ENCODE measurements at places on chromosomes 13 and 19.

GRCh38 chr13:40983725-40984667, 35.1 kb downstream of the ELF1 start:
- no peak for DNase-seq

GRCh38 chr19:6730941-6731670, 6.3 kb downstream of the GPR108 start:
- no peak for DNase-seq

GRCh38 chr13:25347151-25347550, 24.6 kb upstream of the ATP8A2 start:
- no peak for DNase-seq

DNA sequence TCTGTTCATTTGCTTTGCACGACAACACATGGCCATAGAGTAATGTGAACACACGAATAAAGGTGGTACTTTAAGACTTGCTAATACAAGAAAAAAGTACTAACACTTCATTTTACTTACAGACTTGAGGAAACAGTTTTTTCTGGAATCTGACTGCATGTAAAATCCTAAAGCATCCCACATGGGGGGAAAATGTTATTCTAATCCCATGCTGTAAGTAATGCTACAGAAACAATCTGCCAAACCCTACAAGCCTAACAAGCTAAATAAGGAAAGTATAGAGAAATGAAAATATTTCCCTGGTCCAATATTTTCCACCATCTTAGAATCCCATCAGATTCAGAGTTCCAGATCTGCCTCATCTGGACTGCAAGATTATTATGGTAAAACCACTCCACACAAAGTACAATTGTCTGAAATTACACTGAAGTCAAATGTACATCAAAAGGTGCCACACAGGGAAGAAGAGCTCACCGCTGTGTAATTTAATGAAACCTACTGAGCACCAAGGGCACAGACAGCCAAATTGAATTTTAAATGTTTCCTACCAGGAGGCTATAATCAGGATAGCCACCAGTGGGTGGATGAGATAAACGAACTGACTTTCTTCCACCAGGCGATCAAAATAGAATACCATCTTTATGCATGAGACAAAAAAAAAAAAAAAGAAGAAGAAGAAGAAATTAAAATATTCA, 22.0 kb downstream of the LHFPL6 start:
- no peak for DNase-seq

DNA sequence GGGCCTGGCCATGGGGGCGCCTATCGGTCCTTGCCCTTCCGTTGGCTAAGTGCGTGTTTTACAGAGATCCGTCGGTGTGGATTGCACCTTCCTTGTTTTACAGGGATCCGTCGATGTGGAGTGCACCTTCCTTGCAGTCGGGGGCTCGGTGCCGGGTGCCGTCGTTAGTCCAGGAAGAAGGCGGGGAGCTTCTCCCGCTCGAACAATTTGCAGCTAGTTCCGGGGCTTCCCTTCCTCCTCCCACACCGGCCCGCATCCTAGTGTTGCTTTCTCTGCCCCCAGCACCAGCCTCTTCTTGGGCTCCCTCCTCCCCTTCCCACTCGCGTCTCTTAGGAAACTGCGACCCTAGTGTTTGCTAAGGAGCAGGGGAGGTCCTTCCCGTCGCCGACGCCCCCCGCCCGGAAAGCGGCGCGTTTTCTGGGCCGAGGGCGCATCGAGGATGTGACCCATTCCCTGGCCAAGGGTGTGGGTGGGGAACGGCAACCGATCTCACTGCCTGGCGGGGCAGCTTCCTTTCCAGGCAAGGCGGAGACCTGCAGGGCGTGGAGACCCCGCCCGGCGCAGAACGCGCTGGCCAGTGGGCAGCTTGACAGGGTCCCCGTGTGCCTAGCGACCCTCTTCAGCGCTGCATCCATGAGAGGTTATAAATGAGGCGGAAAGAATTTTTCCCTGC, 75.7 kb upstream of the ZNF91 start:
- DNase-seq, result no peak

GRCh38 chr13:107216046-107216755, 648.3 kb upstream of the ARGLU1 start:
- DNase-seq, result no peak

DNA sequence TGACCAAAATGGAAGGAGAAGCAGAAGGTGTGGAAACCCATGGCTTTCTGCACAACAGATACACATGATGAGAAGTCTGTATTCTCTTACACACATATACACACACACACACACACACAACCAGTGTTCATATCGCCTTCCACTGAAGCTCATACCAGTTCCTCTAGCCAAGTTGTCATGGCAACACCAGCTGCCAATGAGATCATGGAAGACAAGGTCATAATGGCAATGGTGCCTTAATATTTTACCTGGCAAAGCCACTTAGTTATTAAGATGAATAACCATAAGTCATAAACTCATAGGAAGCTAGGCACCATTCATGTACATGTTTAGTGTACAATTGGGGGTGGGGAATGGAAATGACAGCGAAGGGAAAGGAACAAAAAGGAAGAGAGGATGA, 2.6 kb upstream of the DHRS12 start:
- DNase-seq, result no peak

GRCh38 chr13:69108486-69108885, 999.1 kb upstream of the ATXN8OS start:
- DNase-seq, result no peak

GRCh38 chr19:52453324-52454094, at the start of gene ZNF578:
Gene ZNF578, plus strand, starts transcription at chr19:52453553. Its CDS starts 48,293 bp downstream, at chr19:52501846.
- DNase-seq, result peak; percentile 63

DNA sequence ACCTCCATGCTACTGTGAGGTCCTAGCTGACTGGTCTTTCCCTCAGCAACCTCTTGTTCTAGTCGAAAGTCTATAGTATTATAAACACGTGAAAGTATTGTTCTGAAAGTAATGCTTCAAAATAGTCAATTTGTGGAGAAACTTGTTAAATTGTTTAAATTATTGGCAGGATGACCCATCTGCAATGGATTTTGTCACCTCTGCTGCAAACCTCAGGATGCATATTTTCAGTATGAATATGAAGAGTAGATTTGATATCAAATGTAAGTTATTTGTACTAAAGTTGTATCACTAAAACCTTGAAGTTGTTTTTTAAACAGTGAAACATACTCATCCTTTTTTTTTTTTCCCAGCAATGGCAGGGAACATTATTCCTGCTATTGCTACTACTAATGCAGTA, 25.9 kb downstream of the UBA2 start:
- DNase-seq, result no peak

GRCh38 chr19:22945560-22945959, 57.4 kb downstream of the ZNF728 start:
- no peak for DNase-seq

GRCh38 chr19:18869023-18869618, 26.8 kb downstream of the CERS1 start:
- no peak for DNase-seq

DNA sequence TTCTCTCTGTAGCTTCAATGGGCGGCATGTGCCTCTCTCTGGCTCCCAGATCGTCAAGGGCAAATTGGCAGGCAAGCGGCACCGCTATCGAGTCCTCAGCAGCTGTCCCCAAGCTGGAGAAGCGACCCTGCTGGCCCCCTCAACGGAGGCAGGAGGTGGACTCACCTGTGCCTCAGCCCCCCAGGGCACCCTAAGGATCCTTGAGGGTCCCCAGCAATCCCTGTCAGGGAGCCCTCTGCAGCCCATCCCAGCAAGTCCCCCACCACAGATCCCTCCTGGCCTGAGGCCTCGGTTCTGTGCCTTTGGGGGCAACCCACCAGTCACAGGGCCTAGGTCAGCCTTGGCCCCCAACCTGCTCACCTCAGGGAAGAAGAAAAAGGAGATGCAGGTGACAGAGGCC, 1.7 kb downstream of the POLR1G start:
- no peak for DNase-seq

DNA sequence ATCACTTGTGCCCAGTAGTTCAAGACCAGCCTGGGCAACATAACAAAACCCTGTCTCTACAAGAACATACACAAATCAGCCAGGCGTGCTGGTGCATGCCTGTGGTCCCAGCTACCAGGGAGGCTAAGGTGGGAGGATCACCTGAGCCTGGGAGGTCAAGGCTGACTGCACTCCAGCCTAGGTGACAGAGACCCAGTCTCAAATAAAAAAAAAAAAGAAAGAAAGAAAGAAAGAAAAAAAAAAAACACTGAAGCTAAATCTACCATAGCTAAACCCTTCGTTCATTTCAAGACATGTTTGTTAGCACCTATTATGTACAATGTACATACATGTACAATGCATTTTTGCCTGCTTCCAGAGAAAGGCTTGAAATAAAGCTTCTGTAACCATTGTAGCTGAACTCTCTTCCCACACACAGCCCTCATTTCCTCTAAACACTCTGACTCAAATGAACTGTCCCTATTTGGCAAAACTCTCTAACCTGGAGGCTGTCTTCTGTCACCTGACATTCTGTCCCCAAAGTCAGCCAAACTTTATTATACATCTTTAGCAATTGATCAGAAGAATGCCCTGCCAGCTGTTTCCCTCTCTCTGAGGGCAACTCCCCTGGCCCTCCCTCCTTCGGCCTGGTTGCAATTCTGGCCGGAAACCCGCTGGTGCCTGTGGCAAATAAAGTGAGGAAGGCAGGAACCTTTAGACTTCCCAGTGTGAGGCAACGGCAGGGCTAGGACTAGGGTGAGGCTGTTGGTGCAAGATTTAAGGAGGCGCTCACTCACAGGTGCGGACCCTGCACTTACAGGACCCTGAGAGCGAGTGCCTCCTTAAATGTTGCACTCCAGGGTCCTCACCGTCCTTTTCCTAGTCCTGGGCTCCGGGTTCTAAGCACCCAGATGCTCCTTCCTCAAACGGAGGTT, 1.8 kb downstream of the ETHE1 start:
- peak; percentile 23 for DNase-seq

DNA sequence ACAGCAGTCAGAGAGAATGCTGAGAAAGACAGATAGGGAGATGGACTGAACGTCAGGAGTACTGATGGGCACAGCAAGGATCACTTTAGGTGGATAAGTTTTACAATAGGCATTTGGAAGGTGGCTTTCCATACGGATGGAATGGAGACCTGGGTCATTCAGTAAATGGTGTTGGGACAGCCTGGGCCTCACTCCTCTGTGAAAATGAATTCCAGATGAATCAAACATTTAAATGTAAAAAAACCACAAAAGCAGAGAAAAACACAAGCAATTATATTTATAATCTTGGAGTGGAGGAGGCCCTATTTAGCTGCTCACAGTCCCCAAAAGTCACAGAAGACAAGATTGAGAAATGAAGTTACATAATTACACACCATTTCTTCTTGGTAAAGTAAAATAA, 4.7 kb downstream of the IL17D start:
- DNase-seq, result no peak

- DNase-seq, result peak; percentile 37
These were observed 4.2 kb upstream of the ZSCAN4 start for GRCh38 chr19:57664269-57665127.

DNA sequence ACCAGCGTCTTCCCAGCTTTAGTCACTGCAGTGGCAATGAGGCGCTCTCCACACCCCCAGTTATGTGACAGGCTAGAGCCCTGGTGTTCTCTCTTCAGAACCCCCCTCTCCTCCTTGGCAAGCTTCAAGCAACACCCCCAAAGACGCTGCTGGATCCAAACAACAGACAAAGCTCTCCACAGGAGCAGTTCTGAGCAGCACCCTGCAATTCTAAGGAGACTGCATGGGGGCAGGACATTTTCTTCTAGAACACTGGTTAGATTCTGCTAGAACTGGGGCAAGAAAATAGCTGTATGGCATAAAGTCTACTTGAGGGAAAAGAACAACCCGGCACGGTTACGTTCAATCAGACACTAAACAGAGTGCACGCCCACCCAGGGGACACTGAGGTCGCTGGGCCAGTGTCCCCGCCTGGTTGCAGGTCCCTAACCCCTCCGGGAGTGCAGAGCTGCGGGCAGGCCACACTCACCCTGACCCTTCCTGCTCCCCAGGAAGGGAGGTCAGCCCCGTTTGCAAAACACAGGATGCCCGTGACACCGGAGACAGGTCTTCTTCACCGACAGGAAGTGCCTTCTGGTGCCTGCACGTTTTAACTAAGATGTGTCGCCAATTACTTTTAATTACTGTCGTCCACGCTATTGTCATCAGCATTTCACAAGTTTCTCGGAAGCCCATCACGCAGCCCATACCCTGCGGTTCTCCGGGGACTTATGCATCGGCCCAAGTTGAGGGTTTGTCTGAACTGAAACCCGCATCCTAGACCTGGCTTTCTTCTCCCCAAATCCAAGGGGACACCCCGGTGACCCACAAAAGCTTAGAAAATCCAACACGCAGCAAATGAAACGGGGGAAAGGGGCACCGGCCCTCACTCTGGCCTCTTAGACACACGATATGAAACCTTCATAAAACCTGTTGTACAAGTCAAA, 943 bp downstream of the GJB6 start:
- DNase-seq, result no peak

DNA sequence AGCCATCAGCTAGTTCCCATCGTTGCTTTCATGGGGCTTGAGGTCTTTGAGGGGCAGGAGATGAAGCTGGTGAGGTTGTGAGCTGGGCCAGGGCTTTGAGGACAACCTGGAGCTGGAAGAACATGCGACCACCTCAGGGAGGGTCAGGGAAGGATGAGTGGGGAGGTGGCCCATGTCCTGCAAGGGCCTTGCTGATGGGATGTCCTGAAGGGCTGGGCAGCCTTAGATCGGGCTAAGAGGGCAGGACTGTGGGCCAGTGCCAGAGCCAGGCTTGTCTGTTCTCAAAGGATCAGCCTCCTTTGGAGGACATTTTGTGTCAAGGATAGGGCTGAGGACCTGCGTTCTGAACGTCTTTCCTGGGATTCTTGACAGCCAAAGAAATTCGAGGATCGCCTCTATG, 10.5 kb downstream of the CYTH2 start:
- no peak for DNase-seq

DNA sequence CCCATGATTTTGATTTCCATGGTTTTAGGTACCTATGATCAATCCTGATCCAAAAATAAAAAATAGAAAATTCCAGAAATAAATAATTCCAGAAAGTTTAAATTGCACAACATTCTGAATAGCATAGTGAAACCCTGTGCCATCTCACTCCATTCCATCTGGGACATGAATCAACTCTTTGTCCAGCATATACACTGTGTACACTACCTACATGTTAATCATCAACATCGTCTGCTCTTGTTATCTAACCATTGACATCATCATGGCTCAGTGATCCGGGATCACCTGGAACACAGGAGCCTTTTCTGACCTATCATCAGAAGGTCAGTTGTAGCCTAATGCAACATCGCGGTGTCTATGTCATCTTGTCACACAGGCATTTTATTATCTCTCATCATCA, 75.6 kb downstream of the MYO16 start:
- DNase-seq, result no peak

- DNase-seq, result no peak
These were observed 20.7 kb downstream of the LYPD3 start for GRCh38 chr19:43444531-43445287.

DNA sequence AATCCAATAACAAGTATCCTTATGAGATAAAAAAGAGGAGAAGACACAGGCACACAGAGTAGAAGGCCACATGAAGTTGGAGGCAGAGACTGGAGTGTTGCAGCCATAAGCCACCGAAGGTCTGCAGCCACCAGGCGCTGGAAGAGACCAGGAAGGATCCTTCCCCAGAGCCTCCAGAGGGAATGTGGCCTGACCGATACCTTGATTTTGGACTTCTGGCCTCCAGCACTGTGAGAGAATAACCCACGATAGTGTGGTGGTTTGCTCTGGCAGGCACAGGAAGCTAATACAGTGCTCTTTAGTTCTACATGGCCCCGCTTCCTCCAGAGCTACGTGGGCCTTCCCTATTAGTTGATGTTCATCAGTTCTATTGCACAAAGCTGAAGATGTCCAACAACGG, 15.3 kb upstream of the SULT2A1 start:
- no peak for DNase-seq

GRCh38 chr13:105655046-105655445, 880.4 kb downstream of the EFNB2 start:
- DNase-seq, result no peak

Data from hippocampal formation (tissue), 2 donors.